ENCODE measurements at places on chromosomes 2 and 18. TPM values are rescaled to one million over a fixed set of nuclear protein-coding genes. Genes with fewer than 3 reads are reported as not detected.

- DNase-seq = no peak
Observed at GRCh38 chr2:20603791-20604190, 47.1 kb downstream of the HS1BP3 start.

DNA sequence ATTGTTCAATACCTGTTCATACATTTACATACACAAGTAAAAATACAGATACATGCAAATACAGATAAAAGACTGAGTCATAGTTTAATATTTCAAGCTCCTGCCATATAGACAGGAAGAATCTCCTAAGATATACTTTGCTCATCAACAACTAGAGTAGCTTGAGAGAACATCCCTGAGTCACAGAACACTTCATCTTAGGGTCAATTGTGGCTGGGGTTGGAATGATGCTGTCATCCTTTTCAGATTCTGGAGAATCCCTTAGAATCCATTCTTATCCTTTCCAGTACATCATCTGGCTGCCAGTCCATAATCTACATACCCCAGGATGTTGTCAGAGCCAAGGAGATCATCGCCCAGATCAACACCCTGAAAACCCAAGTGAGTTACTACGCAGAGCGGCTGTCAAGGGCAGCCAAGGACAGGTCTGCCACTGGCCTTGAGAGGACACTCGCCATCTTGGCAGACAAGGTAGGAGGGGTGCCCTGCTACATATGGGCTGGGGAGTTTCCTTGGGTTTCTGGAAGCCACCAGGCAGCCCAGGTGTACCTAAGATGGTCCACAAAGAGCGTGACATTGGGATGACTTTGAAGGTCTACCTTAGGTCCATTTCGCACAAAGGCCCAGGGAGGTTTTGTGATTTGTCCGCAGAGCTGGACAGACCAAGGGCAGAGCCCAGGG lies 55.7 kb downstream of the COA5 start:
- no peak for DNase-seq

CXCR4 gene
- total RNA-seq = 0.88 TPM

SNTG2 gene
- total RNA-seq = 0.38 TPM

Data from kidney epithelial cell (primary cell).